ENCODE measurements at places on chromosomes 13 and 19. TPM values are rescaled to one million over a fixed set of nuclear protein-coding genes. Genes with fewer than 3 reads are reported as not detected.

The NKPD1 gene
- total RNA-seq: 1.4 TPM

The PCDH17 gene
- total RNA-seq: under 0.01 TPM

The FAM83E gene
- total RNA-seq: not detected

The FFAR3 gene
- not detected for total RNA-seq

The PROZ gene
- not detected for total RNA-seq

The NXNL1 gene
- total RNA-seq: not detected

The SULT2B1 gene
- total RNA-seq: not detected

The ARHGEF1 gene
- 73.9 TPM for total RNA-seq

DNA sequence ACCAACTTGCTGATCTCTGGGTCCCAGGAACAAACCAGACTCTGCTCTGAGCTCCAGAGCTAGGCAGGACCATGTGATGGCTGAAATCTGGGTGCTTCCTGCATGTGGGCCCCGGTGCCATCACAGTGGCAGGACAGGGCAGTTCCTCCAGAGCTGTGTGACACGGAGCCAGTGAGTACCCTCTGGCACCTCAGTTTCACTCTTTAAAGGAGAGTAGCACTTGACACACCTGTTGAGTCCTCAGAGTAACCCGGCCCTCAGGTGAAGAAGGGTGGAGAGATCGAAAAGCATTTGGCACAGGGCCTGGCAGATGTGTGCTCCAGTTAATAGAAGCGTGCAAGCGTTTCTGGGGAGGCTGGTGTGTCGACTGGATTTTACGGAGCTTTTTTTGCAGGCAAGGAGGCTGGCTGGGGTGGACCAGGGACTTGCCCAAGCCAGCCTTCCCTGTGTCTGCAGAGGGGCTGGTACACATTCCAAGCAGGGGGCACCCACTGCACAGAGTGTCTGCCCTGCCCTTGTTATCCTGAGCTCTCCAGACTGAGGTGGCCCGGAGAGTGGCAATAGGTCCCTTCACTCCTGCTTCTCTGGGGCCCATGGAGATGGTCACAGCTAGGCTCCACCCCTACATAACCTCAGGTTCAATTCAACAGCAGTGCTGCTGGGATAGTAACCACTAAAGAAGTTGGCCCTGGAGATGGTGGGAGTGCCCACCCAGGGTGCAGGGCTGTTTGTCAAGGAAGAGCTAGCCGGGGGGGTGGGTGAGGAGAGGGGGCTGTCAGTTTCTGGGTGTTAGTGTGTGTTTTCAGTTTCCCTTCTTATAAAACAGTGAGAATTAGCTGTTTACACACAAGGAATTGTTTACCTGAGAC lies 8.3 kb downstream of the RPS19 start:
- no peak for DNase-seq

DNA sequence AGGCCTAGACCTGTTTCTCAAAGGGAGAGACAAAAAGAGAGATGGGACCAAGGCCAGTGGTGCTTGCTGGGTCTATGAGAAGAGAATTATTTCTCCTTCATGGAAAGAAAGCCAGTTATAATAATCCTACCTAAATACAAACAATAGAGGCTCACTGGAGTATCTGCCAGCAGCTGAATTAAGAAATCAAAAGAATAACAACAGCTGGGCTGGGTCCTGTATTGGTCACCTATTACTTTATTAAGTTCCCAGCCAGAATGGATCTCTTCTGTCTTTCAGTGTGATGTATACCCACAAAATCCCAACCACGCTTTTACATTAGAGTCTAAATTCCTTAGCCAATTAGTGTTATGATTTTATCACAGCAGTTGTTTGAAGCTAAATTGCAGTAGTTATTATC lies 297.8 kb upstream of the DACH1 start:
- no peak for DNase-seq

DNA sequence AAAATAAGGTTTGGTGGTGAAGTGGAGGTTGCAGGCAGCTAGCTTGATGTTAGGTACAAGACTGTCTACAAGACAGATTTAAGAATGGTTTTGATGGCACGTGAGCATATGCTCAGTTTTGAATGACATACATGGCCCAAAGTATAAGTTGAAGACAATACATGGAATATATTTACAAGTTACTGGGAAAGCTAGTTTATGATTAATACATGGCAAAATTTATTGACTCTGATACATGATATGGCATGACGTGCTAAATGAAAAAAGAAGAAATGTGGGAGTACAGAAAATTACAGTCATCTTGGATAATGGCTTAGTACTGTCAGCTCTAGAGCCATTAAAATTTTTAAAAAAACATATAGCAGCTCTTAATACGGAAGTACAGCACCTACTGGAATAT lies 4.4 kb downstream of the KLF5 start:
- no peak for DNase-seq

- peak; percentile 72 for DNase-seq
Observed at GRCh38 chr19:42132851-42133528, 744 bp upstream of the POU2F2 start.

GRCh38 chr13:36888645-36889044 lies 31.4 kb downstream of the SMAD9 start:
- no peak for DNase-seq

- peak; percentile 35 for DNase-seq
Observed at GRCh38 chr19:28012361-28012760, 1200.6 kb downstream of the UQCRFS1 start.

- no peak for DNase-seq
Observed at GRCh38 chr13:59480396-59481259, 683.1 kb downstream of the DIAPH3 start.

GRCh38 chr13:94959626-94960025 lies 247.3 kb upstream of the SOX21 start:
- DNase-seq: no peak

DNA sequence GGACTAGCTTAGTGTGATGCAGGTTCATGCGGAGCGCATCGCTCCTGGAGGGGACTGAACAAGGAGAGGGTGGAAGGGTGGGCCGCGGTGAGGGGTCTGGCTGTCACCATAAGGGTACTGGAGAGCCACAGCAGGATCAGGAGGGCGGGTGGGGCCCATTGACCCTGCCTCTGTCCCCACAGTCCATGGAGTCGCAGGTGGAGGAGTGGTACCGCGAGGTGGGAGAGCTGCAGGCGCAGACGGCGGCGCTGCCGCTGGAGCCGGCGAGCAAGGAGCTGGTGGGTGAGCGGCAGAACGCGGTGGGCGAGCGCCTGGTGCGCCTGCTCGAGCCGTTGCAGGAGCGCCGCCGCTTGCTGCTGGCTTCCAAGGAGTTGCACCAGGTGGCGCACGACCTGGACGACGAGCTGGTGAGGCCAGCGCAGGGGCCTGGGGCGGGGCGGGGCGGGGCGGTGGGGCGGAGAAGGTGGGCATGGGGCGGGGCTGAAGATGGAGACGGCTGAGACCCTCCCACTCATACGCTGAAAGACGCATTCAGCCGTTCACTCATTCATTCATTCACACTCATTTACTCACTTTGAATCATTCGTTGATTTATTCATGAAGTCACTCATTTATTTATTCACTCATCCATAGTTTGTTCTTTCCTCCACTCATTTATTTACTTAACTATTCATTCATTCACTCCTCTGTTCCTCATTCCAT lies 27.5 kb upstream of the SHKBP1 start:
- DNase-seq: peak; percentile 78

DNA sequence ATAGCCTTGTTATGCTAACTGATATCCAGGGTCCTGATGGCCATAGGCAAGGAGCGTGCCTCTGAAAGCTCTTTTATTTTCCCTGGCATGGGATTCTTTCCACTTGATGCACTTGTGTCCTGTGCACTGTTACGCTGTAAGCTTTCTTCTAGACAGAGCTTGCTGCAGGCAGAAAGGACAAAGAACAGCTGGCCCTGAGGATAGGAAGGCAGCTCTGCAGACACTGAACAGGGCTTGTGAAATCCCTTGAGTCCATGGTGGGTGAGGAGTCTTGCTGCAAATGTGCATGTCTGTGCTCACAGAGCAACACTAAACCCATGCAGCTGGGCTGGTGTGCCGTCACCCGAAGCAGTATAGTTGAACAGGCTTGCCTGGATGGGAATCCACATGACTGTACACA lies 126.6 kb downstream of the AKAP11 start:
- DNase-seq: no peak

DNA sequence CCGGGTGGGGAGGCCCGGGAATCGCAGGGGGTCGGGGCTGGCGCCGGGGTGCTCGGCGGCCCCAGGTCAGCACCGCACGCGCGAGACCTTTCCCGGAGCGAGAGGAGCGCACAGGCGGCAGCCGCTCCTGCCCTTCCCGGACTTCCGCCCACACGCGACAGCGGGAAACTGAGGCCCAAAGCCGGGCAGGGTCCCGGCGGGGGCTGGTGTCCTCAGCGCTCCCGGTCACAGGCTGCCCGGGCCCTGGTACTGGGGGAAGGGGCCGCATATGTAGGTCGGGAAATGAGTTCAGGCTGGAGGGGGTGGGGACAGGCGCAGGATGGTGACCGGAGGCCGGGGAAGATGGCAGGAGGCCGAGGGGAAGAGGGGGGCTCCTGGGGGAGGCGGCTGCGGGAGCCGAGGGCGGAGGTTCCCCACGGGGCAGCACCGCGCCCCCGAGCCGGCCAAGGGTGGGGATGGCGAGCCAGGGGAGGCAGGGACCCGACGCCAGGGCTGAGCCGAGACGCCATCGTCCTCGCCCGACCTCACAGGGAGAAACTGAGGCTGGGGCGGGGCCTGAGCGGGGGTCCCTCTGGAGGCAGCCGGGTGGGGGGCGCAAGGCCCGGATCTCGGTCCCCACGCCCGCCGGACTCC lies 662 bp downstream of the CBARP start:
- no peak for DNase-seq

DNA sequence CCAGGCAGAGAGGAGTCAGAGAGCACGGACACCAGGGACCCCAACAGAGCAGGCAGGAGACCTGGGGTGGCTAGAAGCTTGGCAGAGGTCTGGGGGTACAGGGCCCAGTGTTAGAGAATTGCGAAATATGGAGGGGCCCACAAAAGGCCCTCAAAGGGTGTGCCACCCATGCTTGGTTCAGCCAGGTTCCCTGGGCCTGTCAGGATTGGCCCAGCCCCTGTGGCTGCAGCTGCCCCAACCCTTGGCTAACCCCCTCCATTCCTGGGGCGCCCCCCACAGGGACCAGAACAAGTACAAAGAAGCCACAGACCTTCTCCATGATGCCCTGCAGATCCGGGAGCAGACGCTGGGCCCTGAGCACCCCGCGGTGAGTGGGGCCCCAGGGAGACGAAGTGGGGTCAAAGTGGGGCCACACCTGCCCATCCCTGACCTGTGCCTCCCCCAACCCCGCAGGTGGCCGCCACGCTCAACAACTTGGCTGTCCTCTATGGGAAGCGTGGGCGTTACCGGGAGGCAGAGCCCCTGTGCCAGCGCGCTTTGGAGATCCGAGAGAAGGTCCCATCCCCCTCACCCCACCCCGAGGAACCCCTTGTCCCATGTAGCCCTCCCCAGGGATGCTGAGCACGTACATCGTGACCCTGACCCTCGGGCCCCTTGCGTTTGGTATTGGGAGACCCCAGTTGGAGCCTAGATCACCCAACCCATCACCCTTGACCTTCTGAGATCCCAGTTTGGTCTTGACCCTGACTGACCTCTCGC lies 8.0 kb downstream of the KLC3 start:
- DNase-seq: no peak

Measured in Daoy (cell line).